ENCODE measurements at places on chromosomes 5 and 9.

DNA sequence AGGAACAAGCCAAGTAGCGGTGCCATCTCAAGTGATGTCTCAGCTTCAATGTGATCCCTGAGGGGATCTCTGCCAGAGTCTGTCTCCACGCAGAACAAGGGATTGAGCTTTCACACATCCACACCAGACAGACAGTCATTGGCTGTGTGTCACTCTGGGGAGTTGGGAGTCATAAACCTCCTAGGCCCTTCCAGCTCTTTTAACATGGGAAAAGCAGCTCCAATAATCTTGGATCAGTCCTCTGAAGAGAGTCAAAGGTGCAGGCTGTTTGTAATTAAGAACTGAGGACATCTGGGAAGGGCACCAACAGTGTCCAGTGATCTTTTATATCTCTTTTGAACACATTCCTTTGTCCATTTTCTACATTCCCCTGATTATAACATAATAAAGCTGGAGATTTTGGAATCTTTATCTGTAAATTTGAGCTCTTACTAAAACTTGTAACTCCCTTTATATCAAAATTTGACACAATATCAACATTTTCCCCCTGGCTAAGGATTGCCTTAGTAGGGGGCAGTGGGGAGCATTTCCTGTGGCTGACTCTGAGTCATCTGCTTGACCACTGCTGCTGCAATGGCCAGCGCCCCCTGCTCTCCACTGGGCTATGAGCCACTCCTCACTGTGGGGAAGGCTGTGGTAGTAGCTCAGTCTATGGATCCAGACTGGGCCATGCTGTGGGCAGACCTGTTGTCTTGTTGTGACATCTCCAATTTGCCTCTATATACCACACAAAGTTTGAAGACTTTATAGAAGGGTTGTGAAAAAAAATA, 284.4 kb downstream of the OSTF1 start:
- DNase-seq = no peak

GRCh38 chr5:15600035-15600434, 100.1 kb downstream of the FBXL7 start:
- DNase-seq = no peak

- DNase-seq = no peak
Measured at GRCh38 chr5:129177451-129177850, 82.9 kb downstream of the ISOC1 start.

GRCh38 chr9:85897848-85898247, 43.1 kb upstream of the NAA35 start:
- no peak for DNase-seq

DNA sequence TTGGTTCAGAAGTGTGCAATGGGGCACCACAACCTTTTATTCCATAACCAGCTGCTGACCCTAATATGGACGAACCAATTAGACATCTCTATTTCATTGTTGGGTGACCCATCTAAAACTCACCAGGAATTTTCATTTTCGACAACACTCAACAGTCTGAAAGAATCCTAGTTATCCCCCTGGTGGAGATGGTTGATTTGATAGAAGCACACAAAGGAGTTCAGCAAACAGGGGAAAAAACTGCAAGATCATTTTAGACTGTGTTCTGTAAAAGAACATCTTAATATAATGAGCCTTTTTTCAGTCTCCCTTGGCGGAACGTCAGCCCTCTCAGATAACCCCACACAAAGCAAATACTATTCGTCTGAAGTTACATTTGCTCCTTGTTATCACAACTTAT, 367.4 kb downstream of the KIAA0825 start:
- no peak for DNase-seq

DNA sequence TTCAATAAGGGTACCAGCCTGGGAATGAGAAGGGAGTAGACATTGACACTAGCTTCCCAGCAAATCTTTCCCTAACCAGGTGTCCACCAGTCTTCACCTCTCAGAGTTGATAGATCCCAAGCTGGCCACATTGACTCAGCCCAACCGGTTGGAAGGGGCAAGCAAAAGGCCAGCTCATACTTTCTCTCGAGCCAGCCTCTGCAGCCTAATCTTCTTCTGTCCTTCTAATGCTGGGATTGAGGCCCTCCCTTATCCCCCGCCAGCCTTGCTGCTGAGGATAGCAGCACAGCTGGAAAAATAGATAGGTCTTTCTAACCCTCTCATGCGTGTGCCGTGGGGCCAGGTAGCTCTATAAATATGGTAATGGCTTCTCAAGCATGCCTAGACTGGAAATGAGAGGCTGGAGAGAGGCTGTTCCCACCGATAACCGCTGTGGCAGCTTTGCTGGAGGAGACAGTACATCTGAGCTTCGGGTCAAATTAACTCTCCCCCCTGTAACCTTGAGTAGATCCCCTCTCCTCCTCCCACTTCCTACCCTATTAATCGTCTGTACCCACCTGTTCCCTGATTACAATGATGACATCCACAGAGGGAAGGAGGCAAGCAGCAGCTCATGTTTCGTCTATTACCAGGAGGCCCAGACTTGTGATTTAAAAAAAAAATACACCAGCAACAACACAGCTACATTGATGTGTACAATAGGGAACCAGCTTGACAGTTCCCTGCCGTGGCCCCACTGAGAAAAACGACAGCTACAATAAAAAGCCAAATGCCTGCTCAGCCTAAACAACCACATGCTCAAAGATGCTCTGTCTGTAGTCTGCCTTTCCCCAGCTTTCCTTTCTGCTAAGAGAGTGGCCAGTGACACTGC, 219.9 kb upstream of the BRINP1 start:
- peak; percentile 44 for DNase-seq

DNA sequence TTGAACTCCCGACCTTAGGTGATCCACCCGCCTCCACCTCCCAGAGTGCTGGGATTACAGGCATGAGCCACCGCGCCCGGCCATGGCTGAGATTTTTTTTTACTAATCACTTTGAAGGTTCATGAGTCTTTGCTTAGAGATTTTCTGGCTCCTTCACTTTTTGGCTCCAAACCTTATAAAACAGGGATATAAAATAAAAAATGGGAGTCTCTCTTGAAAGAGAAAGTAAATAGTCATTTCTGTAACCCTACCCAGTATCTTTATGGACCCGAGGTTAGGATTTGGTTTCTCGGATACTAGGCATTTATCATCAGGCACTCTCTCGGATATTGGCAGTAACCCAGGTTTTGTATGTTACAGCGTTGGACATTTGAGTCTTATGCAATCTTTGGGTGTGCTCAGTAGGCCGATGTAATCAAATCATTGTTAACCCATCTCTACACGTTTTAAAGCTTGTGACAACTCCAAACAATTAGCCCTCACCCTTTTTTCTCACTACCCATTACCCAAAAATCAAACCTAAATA, 25.3 kb downstream of the STXBP1 start:
- DNase-seq = no peak

- no peak for DNase-seq
Measured at GRCh38 chr9:136682710-136683109, 4.5 kb downstream of the AGPAT2 start.

DNA sequence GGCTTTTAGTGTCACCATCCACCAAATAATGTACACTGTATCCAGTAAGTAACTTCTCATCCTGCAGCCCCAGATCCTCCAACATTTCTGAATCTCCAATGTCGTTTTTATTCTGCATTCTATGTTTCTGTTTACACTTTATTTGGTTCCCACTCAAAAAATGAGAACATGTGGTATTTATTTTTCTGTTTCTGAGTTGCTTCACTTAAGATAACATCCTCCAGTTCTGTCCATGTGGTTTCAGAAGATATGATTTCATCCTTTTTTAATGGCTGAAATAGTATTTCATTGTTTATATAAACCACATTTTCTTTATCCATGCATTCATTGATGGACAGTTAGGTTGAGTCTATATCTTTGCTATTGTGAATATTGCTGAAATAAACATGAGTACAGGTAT, 677.3 kb upstream of the FTMT start:
- no peak for DNase-seq

GRCh38 chr5:69136293-69136692, 30.7 kb upstream of the CCNB1 start:
- DNase-seq = no peak

GRCh38 chr5:132961887-132962286, 1.5 kb downstream of the AFF4 start:
- DNase-seq = peak; percentile 28

DNA sequence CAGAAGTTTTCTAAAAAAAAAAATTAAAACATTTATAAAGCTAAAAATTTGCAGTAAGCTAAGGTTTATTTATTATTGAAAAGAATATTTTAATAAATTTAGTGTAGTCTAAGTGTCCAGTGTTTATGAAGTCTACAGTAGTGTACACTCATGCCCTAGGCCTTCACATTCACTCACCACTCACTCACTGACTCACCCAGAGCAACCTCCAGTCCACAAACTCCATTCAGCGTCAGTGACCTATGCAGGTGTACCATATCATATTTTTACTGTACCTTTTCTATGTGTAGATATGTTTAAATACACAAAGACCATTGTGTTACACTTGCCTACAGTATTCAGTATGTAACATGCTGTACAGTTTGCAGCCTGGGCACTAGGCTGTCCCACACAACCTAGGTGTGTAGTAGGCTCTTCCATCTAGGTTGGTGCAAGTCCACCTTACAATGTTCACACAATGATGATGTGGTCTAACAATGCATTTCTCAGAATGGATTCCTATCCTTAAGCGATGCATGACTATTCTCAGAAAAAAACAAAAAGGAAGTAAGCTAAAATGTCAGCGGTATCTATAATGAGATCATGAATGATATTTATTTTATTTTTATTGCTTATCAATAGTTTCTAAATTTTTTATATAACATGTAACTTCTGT, 336.7 kb downstream of the AGTPBP1 start:
- DNase-seq = no peak

- no peak for DNase-seq
Measured at GRCh38 chr9:107536462-107536861, 46.9 kb upstream of the KLF4 start.

DNA sequence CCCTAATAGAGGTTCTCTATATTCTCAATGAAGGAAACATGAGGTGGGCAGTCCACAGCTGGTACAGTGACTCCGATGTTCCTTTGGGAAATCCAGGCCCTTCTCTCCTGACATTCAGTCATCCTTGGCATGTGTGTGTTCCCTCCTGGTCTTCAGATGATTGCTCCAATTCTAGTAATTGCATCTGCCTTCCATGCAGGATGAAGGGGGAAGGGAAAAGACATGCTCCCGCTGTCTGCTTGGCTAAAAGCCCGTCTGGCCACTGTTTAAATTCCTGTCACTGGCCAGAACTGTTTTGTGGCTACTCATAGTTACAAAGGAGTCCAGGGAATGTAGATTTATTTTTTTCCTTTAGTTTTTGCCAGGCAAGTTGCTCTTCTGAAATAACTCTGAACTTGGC, 65.0 kb downstream of the MAST4 start:
- no peak for DNase-seq

All from renal cortex interstitium (tissue), 15 donors.